ENCODE measurements at places on chromosomes 5 and 9.

DNA sequence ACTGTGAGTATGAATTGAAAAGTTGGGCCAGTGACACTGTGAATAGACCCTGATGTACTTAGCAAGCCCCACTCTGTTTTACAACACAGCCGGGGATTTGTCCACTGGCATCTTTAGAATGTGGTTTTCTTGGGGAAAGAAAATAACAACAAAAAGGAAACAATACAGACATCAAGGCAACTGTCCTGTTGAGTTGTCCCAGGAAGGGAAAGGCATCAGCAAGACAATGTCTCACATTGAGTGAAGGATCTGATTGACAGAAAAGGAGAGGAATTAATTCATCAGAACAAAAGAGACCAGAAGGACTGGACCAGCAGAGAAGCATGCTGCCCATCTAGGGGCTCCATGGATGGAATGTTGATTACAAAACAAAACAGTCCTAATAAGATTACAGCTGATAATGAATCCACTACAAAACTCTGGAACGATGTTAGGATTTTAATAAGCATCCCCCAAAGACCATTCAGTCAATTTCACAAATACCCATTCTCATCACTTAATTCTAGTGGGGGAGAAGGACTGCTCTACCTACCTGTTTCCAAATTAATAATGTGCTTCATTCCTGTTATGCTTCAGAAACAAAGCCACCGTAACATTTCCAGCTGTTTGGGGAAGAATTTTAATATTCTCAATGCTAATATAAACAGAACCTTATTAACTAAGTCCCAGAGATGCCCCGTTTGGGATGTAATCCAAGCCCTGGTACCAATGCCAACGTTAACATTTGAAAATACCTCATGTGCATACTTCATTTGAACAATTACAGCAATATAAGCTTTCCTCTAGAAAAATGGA lies 298.0 kb downstream of the SPOCK1 start:
- DNase-seq = no peak

GRCh38 chr9:33202018-33202417 lies 34.9 kb upstream of the B4GALT1 start:
- DNase-seq = peak; percentile 32

DNA sequence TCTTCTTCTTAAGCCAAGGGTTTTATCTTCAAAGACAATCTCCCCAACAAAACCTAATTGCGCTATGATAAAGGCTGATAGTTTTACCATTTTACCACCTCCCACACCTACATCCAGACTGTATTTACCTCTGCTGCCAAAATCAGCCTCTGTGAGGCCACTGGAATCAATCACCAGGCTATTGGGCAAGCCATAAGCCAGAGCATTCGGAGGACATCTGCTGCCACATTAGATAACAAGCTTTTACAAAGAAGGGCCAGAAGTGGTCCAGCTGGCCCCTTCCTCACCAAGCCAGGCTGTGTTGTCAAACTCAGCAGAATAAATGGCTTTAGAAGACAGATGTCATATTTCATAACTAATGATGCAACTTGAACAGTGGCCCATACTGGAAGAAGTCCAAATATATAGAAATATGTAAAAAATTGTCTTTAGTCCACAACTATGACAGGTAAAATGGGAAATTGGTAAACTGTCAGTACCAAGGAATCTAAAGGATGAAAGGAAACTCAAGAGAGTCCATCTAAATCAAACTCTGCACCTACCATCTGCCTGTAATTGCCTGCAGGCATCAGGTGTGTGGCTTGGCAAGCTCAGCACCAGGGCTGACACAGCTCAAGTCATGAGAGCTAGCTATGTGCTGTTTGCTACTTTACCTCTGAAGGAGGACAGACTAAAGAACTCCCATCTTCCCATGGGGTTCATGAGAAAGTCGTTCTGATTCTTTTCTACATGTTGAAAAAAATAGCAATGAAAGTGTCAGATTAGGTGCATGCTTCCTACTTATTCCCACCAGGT lies 16.1 kb downstream of the SLC45A2 start:
- DNase-seq = no peak

DNA sequence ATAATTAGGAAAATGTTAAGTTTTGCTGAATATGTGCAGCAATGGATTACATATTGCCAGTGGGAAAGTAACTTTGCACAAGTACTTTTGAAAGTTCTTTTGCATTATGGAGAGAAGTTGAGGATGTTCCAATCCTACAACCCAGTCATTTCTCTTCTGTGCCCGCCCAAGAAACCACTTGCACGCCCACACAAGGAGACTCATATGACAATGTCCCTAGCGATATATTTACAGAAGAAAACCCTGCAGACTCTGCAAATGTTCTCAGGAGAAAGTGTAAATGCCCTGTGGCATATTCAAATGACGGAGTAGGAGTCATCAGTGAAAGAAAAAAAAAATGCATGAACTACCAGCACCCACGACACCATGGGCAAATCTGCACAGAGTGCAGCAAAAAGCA lies 356.5 kb downstream of the CTNND2 start:
- no peak for DNase-seq

GRCh38 chr5:172769342-172769615 lies 1.7 kb downstream of the DUSP1 start:
- DNase-seq = no peak

DNA sequence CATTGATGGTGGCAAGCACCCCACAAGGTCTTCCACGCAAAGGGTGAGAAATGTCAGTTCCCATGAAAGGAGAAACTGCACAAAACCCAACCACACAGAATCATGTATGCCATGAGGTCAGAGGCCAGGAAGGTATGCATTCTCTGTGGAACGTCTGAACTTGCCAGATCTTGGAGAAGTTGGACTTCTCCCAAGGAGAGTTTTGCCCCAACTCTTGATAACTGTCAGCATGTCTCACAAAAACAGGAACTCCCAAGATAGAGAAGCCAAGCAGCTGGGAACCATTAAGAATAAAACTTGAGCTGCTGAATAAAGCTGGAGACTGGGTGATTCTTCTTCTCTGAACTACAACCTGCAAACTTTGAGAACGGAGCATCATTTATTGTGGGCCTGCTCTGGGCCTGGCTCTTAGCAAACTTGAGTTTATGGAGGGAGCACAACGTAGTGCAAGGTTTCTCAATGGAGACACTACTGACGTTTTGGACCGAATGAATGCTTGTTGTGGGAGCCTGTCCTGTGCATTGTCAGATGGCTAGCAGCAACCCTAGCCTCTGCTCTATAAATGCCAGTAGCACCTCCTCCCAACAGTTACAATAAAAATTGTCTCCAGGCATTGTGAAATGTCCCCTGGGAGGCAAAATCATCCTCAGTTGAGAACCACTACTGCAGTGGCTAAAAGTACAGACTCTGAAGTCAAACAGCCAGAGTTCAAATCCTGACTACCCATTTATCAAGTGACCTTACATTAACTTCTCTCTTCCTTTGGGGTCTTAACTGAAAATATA lies 193.5 kb downstream of the ACTL7B start:
- no peak for DNase-seq

- DNase-seq = no peak
Measured at GRCh38 chr9:127086771-127087170, 35.7 kb downstream of the ANGPTL2 start.

DNA sequence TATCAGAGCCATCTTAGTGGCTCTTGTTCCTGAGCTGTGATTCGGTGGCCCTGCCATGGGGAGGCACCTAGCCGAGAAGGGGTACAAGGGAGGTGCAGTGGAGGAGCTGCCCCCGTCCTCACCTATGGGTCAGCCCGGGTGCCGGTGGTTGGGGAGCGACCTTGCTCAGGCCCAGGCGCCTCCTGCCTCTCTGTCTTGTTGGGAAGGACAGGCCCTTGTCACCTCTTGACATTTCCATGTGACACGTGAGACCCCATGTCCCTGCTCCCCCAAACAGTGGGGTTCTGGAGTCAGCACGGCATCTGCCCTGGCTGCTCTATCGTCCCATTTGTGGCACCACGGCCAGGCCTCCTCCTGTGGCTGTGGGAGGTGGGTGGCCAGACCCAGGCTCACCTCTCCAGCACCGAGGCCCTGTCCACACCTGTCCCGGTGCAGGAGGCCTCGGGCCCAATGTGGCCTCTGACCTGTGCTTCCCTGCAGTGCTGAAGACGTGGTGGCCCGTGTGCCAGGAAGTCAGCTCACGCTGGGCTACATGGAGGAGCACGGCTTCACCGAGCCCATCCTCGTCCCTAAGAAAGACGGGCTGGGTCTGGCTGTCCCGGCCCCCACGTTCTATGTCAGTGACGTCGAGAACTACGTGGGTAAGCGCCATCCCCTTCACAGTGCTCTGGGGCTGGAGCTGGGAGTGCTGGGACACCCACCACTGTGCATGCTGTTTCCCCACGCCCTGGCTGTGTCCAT lies 68.9 kb downstream of the PHF2 start:
- peak; percentile 1 for DNase-seq

DNA sequence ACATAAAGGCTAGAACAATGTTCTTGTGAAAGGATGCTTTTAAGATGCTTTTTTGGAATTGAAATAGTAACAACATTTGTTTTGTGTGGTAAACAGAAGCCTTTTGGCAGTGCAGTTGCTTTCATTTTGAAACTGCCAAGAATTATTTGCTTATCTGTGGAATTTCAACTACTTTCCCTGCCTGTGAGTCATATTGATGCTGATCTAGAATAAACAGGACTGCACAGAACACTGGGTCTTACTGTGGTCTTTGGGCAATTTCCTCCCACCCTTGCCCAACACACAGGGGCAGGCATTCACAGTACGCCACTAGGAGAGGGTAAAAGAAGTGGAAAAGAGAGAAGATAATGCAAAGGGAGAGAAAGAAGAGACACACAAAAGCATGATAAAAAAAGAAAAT lies 483.7 kb downstream of the ELAVL2 start:
- DNase-seq = no peak

DNA sequence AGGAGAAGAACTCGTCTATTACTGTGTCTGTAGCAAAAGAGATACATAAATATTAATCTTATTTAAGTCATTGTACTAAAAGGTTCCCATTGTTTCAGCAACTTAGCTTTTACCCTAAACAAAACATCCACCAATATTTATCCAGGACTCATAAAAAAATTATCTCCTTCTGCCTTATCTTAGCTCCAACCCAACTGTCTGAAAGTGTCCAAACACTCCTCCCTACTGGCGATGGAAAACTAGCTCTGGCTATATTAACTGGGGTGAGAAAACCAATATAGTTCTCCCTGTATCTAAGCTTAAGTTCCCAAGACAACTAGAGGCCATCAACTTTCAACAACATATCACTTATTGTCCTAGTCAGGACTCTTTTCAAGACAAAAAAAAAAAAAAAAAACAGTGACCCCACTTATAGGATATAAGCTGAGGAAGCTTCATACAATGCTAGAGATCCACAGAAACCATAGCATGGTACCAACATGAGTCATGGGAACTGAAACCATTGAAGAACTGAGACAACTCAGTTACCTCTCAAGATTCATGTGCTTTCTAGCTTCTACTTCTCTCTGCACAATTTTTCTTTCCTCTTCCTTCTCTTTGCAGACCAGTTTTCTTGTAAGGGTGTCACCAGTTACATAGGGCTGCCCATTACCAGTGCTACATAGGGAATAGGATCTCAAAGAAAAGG lies 150.7 kb upstream of the RASA1 start:
- DNase-seq = no peak

GRCh38 chr5:122565331-122565730 lies 209.5 kb upstream of the SNX2 start:
- no peak for DNase-seq

DNA sequence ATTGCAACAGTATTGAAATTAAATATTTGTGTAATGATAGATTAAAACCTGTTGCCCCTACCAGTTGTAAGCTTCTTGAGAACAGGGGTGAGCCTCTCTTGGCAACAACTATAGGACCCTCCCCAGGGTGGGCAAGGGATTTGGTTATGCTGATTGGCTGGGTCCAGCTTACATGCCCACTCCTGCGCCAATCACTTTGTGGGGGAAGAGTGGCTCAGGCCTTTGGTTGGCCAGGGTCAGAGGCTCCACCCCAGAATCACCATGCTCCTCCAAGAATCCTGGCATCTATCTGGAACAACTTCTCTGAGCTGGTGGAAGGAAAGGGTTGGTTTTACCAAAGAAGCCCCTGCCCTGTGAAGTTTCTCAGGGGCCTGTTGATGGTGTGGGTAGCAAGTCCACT lies 8.6 kb upstream of the PITX1 start:
- DNase-seq = no peak

GRCh38 chr9:73162987-73163768 lies 11.5 kb downstream of the ANXA1 start:
- peak; percentile 69 for DNase-seq

All from T-helper 2 cell (primary cell).